ENCODE measurements at places on chromosomes 7 and 10.

GRCh38 chr7:40811666-40812065, 676.9 kb downstream of the SUGCT start:
- DNase-seq = no peak

- no peak for DNase-seq
Measured at GRCh38 chr7:83976302-83976701, 218.3 kb downstream of the SEMA3A start.

GRCh38 chr7:100544386-100544785, 5.4 kb downstream of the AGFG2 start:
- no peak for DNase-seq

DNA sequence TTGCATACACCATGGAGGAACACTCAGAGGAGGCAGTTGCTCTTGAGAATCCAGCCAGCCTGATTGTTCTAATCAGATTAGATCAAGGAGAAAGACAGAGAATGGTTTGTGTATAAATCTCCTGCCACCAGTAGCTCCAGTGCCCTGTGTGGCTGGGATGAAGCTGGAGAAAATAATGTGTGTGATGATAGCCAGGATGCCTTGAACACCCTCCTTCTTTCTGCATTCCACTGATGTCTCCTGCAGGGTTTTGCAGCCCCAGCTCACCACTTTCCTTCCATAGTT, 614.7 kb upstream of the FOXK1 start:
- DNase-seq = no peak

- DNase-seq = no peak
Measured at GRCh38 chr7:124085179-124085578, 52.3 kb upstream of the TMEM229A start.

GRCh38 chr7:136877990-136878389, 9.5 kb downstream of the CHRM2 start:
- DNase-seq = no peak

DNA sequence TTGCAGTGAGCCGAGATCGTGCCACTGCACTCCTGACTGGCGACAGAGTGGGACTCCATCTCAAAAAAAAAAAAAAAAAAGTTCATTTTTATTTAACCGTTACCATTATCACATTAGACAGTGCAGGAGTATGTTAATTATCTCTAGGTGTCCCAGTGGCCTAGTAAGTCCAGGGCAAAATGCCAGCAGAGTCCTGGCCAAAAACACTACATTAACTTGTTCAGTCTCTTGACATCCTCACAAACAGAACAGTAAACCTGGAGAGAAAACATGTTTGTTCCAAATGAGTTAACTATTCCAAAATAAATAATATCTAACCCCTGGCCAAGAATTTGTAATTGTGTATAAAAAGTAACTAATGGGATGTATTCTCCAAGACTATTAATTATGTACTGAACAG, 43.2 kb downstream of the PTPRZ1 start:
- DNase-seq = no peak

DNA sequence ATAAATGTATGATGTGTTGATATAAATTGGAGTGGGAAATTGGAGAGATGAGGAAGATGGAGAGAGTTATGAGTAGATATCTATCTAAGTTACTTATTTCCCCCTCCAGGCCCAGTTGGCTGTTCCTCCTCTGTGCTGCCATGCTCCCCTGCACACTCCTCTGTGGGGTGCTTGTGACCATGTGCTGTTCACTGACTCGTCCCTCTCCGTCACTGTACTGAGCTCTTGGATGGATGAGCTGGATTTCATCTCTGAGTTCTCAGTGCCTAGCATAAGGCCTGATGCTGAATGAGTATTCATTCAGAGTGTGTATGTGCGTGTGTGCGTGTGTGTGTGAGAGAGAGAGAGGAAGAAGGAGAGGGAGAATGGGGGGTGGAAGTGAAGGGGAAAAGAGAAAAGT, 14.5 kb downstream of the OR9A2 start:
- DNase-seq = no peak

DNA sequence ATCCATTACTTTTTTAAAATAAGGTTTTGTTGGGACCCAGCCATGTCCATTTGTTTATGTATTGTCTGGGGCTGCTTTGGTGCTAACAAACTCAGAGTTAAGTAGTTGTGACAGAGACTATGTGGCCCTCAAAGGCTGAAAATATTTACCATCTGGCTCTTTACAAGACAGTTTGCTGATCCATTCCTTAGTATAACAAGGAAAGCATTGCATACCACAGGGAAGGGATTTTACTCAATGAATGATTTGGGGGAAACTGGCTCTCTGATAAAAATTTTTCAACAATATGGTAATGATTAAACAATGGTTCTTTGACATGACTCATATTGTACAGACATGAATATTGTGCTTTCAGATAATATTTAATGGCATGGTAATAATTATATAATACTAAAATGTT, 738.1 kb downstream of the KCNMA1 start:
- no peak for DNase-seq
